ENCODE measurements at places on chromosomes 1 and 21. TPM values are rescaled to one million over a fixed set of nuclear protein-coding genes. Genes with fewer than 3 reads are reported as not detected.

Gene AUNIP
- total RNA-seq: not detected

Gene STMN1
- 23.9 TPM for total RNA-seq

Gene OR2T11
- not detected for total RNA-seq

Gene HAO2
- total RNA-seq: not detected

Data from breast epithelium (tissue), 4 donors.